Left ventricle myocardium superior (tissue), 1 donor: ENCODE measurements at places on chromosomes 7 and 10. TPM values are rescaled to one million over a fixed set of nuclear protein-coding genes. Genes with fewer than 3 reads are reported as not detected.

PNLIPRP2 gene
- total RNA-seq: not detected

PDE1C gene
- 192 TPM for total RNA-seq

SLC13A4 gene
- 0.15 TPM for total RNA-seq

RTKN2 gene
- not detected for total RNA-seq

CAMK1D gene
- total RNA-seq: 8.9 TPM

GIMAP6 gene
- total RNA-seq: 31.5 TPM

FAM13C gene
- 5.4 TPM for total RNA-seq

HOXA10 gene
- not detected for total RNA-seq

CCDC172 gene
- total RNA-seq: not detected

EIF5AL1 gene
- 0.12 TPM for total RNA-seq
